ENCODE measurements at places on chromosomes 2 and 18.

GRCh38 chr2:60353863-60354262 lies 199.6 kb downstream of the BCL11A start:
- DNase-seq = no peak

GRCh38 chr2:112680666-112681101 lies 34.9 kb downstream of the SLC20A1 start:
- no peak for DNase-seq

- no peak for DNase-seq
Observed at GRCh38 chr18:13568443-13569392, 157.6 kb downstream of the FAM210A start.

GRCh38 chr2:150781142-150781541 lies 293.7 kb upstream of the RND3 start:
- no peak for DNase-seq

DNA sequence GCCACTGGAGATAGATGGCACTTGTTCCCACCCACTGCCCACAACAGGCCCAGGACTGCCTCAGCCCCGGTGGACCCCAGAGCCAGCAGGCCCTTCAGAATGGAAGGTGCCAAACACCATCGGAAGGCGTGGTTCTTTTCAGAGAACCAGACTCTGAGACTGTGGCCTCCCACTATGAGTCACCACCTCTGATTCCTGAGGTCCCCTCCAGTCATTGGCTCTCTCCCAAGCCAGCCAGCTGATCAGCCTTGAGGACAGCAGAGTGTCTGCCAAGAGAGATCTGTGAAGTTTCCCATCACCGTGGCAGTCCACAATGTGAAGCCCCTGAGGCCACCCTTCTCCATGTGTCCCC lies 10.4 kb upstream of the MAP3K2 start:
- no peak for DNase-seq

DNA sequence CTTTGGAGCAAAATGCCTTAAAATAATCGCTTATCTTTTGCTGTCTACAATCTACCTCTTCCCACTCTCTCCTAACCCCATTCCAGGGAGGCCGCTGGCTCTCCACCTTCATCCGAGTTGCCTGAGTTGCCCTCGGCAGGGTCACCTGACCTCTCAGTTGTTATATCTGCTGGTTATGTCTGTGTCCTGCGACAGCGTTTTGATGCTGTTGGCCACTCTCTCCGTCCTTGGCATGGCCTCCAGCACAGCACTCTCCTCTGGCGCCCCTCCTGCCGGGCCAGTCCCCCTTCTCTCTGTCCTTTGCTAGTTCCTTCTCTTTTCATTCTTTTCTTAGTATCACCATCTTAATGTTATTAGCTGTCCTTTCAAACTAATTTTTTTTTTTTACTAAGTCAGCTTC lies 41.6 kb downstream of the TRAF3IP1 start:
- no peak for DNase-seq

GRCh38 chr2:235719146-235719942 lies 225.5 kb downstream of the AGAP1 start:
- DNase-seq = no peak

GRCh38 chr2:66579186-66580126 lies 144.5 kb downstream of the MEIS1 start:
- no peak for DNase-seq

DNA sequence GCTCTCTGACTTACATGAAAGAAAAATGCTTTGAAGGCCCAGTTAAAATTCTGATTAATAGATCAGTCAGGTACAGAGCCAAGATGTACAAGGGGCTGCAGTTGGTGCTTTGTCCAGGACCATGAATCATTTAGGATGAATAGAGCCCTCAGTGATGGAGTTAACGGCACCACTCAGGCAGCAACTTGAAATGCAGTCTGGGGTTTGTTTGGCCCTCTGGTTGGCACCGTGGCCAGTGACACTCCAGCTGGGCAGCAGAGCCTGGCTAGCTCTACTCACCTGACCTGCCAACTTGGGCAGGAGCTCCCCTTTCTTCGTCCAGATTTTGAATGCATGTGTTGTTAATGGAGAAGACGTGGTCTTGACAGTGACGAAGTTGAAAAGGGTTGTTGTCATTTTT lies 493.0 kb upstream of the ACVR2A start:
- DNase-seq = no peak

GRCh38 chr2:98881153-98881650 lies 54.8 kb downstream of the CRACDL start:
- no peak for DNase-seq

- DNase-seq = no peak
Observed at GRCh38 chr2:231190531-231191197, 7.8 kb upstream of the ARMC9 start.

- no peak for DNase-seq
Observed at GRCh38 chr18:25352629-25353005, 651 bp upstream of the ZNF521 start.

DNA sequence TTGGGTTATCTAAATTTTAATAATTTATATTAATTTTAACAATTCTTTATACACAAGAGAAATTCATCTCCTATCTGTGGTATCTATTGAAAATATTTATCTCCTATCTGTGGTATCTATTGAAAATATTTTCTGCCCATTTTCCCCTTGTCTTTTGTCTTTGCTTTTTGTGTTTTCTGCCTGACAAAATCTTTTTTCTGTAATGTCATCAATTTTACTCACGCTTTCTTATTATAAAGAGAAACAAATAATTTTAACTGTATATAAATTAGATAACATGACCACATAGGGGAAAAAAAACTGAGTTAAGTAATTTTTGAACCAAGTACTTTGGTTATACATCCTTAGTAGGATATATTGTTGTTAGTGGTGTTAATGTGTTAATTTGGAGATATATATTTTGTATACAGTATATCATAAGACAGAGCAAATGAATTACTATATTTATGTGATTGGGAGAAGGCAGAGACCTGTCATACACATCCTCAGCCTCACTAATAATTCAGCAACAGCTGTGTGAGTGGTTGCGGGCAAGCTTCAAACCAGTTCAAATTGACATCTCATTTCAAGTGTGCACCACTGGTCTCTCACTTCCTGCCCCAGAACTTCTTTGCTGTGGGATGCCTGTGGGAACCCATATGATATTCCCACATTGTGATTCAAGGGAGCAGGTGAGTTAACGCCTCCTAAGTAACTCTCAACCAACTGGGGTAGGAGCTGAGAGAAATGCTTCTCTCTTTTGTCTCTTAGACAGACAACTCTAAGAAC lies 292.4 kb downstream of the SP3 start:
- DNase-seq = no peak

DNA sequence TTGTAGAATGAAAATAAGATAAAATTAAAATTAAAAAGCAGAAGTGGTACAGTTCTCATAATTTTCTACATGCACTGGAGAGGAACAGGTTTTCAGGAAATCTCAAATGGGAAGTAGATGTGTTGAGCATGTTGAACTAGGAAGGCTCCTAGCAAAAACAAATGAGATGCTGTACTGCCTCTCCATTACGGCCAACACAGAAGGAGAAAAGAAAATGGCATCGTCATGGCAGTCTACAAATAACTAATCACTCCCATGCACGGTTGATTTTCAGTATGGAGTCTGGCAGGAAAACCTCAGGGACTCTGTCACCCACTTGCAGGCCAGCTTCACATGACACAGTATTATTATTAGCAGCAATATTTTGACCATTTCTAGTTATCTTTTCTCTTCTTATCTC lies 278.7 kb downstream of the NRXN1 start:
- DNase-seq = no peak

DNA sequence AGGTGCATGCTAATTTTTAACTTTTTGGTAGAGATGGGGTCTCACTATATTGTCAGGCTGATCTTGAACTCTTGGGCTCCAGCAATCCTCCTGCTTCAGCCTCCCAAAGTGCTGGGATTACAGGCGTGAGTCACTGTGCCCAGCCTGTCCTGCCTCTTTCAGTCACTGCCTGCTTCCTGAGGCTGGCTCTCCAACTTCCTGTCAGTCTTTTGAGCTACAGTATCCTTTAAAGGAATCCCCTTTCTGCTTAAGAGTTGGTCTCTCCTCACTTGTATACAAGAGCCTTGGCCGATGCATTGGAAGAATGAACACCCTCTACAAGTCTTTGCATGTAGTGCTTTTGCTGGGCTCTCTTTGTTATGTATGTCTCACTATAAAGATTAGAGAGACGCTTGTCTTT lies 88.4 kb upstream of the SMAD2 start:
- DNase-seq = no peak

- DNase-seq = no peak
Observed at GRCh38 chr2:27154488-27154887, 5.7 kb downstream of the TCF23 start.

- DNase-seq = no peak
Observed at GRCh38 chr2:102297891-102298290, 13.5 kb upstream of the IL1RL1 start.

- no peak for DNase-seq
Observed at GRCh38 chr18:23824240-23824639, 135.0 kb downstream of the LAMA3 start.

GRCh38 chr2:8304821-8305766 lies 376.8 kb upstream of the ID2 start:
- no peak for DNase-seq

DNA sequence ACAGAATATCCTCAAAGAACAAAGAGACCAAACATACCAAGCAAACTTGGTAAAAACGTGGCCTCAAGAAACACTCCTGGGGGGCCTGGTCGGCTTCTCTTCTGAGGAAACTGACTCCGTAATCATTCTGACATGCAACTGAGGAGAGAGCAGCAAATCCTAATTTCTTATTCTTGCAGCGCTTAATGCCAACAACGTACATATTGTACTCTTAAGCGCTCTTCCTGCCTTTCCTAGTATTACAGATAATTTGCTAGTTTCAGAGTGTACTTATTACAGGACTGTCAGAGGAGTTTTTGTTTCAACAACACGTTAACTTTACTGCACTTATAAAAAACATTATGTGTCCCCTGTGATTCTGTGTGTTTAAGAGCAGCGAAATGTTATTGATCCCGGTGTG lies 64.9 kb downstream of the ZNF521 start:
- no peak for DNase-seq

DNA sequence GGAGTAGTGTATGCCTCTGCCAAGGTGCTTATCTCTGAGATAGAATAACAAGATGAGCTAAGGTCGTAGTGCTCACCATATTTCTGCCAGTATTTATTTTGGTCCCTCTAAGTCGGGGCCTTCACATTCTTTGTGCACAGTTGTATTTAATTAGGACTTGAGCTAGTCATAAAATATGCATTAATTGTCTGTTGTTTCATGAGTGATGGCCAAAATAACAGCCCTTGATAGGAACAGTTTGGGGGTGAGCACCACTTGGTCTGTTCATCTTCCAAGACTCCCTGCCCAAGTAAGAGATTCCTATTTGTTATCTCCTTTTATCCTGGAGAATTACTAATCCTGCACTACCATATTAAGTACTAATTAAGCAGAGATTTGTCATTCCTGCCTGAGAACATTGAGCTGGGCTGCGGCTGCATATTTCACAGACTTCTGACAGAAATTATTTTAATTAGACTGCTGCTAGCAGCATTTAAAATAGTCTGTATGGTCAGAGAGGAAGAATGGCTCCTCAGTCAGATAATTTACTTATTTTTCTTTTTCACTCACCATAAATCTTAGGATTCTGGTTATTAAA lies 435.1 kb downstream of the MTX2 start:
- DNase-seq = no peak

DNA sequence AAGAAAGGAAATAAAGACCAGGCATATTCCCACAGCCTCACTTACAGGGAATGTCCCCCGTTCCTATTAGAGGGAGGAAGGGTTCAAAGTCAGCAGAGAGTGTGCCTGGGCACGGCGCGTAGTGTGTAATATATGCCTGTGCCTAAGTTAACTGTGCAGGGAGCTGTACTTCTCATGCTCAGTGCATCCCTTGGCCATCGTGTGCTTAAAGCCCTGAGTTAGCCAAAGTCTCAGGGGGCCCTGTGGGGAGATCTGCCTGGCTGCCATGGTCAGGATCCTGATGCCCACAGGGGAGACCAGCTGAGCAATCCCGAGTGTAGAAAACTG lies 48.4 kb downstream of the TEX51 start:
- DNase-seq = no peak

DNA sequence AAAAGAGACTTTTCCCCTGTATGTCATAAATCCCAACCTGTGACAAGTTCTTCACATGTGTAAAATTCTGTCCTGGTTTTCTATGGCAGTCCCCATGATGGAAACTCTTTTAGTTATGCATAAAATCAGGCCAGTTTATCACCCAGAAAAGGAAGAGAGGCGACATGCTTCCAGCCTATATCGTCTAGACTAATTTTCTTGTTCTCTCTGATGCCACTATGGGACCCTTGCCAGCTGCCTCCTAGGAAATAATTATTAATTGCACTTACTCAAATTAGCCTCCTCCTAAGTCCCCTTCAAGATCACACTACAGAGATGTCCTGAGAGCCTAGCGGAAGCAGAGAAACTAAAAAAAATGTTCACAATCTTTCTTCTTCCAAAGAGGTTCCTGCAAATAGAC lies 722.4 kb downstream of the NRXN1 start:
- DNase-seq = no peak

DNA sequence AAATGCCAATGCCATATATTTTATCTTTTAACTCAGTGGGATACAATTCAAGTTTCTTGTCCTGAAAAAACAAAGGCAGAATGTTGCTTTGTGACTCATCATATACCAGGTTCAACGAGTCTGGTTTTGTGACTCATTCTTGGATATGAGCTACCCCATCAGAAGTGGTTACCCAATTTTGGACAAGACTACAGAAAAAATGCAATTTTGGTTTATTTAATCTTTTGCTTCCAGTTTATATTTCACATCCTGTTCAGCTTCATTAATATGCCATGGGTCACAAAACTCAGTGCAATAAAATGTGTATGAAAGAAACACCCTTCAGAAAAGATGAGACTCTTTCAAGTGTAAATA lies 25.0 kb downstream of the FN1 start:
- DNase-seq = no peak

DNA sequence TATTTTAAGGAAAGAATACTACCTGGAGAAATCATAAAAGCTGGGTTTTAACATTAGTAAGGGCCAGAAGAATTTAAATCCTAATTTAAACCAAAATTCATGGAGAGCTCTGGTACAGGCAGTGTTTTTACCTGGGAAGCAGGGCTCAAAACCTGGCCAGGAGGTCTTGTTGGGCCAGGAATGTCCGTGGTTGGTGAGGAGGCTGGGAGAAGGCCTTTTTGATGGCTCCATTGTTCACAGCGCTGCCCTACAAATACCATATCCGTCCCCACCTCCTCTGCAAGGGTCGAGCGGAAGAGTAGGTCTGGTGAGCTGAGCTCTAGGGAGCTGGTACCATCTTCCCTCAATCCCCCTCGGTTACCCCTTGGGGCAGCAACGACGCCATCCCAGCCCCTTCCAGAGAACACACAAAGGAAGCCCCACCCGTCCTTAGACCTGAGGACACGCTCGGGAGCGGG lies 10.9 kb upstream of the HOXD1 start:
- DNase-seq = no peak

GRCh38 chr2:239523147-239523953 lies 122.5 kb upstream of the HDAC4 start:
- DNase-seq = no peak

All from stimulated activated CD4-positive, alpha-beta T cell treated with anti-CD3 and anti-CD28 coated beads, Interleukin-15, amount 100 ng/mL, for 1 hour (primary cell).